ENCODE measurements at places on chromosomes 3 and 15. TPM values are rescaled to one million over a fixed set of nuclear protein-coding genes. Genes with fewer than 3 reads are reported as not detected.

CAPN3 gene
- total RNA-seq, result 1.5 TPM

ALDH1A2 gene
- total RNA-seq, result 4.7 TPM

RBPMS2 gene
- total RNA-seq, result under 0.01 TPM

CCDC80 gene
- total RNA-seq, result 87.8 TPM

RBMS3 gene
- total RNA-seq, result 33.4 TPM

APOD gene
- 204 TPM for total RNA-seq

BCL2A1 gene
- total RNA-seq, result 0.20 TPM

GOLGA6B gene
- not detected for total RNA-seq

ALPK3 gene
- 0.20 TPM for total RNA-seq

NR1I2 gene
- total RNA-seq, result not detected

STRA6 gene
- not detected for total RNA-seq

SAMMSON gene
- total RNA-seq, result not detected

CD200R1 gene
- total RNA-seq, result not detected

GREM1 gene
- total RNA-seq, result 2.2 TPM

SST gene
- not detected for total RNA-seq

MON1A gene
- 13.6 TPM for total RNA-seq

HHLA2 gene
- not detected for total RNA-seq

DHFR2 gene
- total RNA-seq, result 3.3 TPM

CYP1A1 gene
- 0.37 TPM for total RNA-seq

RAB6B gene
- 0.37 TPM for total RNA-seq

TPRG1 gene
- 0.78 TPM for total RNA-seq

ECE2 gene
- total RNA-seq, result not detected

OR5H1 gene
- not detected for total RNA-seq

CLSTN2 gene
- 0.37 TPM for total RNA-seq

ARHGEF26 gene
- total RNA-seq, result 5.5 TPM

NGRN gene
- 29.5 TPM for total RNA-seq

GABRA5 gene
- not detected for total RNA-seq

GRIP2 gene
- total RNA-seq, result not detected

SLC38A3 gene
- total RNA-seq, result not detected

TLR9 gene
- total RNA-seq, result not detected

C2CD4A gene
- not detected for total RNA-seq

All from subcutaneous preadipocyte (primary cell).